ENCODE measurements at places on chromosomes 13 and 19.

- no peak for DNase-seq
Measured at GRCh38 chr13:33913829-33914228, 95.9 kb downstream of the RFC3 start.

DNA sequence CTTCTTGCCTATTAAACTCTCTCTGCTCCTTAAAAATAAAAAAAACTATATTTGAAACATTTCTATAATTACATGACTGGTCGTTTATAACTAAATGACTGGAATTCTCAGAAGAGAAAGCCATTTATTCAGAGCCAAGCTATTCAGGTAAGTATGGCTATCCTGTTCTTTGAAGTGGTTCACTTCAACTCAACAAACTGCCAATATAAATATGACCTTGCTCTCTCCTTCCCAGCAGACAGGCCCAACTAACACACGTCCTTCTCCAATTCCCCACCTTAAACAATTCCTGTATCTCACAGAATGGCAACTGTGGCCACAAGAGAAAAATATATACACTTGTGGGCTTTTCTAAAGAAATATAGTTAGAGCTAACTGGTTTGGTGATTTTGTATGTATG lies 153.9 kb downstream of the MIPEP start:
- DNase-seq: no peak

DNA sequence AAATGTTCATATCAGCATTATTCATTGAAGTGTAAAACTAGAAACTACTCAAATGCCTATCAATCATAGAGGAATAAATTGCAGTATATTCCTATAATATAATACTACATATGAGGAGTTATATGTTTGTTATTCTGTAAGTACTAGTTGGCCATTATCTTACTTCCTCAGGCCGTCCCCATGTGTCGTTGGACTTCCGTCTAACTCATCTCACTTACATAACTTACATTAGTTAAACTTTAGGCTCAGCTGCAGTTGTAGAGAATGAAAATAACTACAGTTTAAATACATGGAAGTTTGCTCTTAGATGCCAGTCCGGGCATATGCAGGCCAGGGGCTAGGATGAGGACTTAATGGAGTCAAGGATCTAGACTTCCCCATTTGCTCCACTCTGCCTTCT lies 8.6 kb upstream of the EPSTI1 start:
- DNase-seq: no peak

GRCh38 chr13:20700288-20700687 lies 3.2 kb upstream of the IL17D start:
- DNase-seq: no peak

GRCh38 chr19:9528757-9529336 lies 9.6 kb downstream of the ZNF426 start:
- DNase-seq: no peak

DNA sequence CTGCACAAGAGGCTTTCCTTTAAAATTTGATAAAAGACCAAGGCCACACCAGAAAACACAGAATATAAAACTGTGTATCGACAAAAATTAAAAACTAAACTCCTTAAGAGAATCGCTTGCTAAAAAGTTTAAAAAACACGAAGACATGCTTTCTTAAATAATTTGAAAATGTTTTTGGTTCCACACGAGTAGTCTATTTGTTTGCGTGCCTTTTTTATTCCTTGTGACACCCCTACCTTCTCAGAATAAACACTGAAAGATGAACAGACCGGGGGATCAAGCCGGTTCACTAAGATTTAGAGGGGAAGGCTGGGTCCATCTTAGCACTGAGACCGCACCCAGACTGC lies 256.4 kb upstream of the STARD13 start:
- no peak for DNase-seq

- DNase-seq: no peak
Measured at GRCh38 chr13:69579351-69579750, 528.3 kb upstream of the ATXN8OS start.

- no peak for DNase-seq
Measured at GRCh38 chr19:39166571-39167391, 30.0 kb upstream of the NCCRP1 start.

DNA sequence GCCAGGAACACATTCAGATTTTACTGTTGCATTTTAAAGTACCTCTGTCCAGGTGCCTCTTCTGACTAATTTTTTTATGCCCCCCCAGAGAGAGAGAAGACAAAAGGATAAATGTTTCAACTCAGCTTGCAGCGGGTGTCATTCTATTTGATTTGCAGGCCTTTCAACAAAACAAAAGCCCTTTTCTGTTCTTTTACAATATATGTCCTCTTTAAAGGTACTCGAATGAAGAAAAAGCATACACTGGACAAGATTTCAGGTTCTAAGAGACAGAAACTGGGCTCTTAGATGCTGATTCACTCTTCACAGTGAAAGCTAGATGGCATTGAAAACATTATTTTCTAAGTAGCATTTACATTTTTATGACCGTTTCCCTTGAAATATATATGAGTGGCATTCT lies 2.9 kb upstream of the FRY start:
- no peak for DNase-seq

DNA sequence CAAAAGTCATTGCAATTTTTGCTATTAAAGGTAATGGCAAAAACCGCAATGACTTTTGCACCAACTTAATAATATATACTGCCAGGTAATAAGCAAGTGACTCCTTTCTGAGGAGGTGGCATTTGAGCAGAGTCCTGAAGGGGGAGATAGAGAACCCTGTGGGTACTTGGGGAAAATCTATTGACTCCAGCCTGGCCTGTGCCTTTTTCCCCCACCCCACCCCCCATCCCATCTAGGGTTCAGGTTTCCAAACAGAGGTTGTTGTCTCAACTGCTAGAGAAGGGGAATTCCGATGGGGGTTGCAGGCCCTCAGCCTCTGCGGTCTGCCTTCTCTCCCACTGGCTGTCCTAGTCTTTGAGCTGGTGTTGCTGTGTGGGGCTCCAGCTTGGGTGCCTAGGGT lies 11.5 kb downstream of the S1PR2 start:
- DNase-seq: no peak

DNA sequence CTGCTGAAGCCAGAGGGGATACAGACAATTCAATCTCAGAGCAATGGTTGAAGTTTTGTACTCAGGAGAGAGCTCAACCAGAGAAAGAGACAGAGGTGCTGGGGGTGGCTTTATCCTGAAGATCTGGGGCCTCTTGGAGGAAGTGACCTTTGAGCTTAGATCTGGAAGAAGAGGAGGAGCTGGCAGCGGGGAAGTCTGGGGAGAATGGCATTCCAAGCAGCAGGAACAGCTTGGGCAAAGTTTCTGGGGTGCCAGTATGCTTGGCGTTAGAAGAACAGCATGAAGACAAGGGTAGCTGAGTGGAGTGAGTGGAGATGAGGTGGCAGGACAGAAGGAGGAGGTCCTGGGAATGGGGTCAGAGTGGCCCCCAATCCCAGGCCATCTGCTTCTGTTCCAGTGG lies 11.3 kb downstream of the MAST3 start:
- DNase-seq: no peak

DNA sequence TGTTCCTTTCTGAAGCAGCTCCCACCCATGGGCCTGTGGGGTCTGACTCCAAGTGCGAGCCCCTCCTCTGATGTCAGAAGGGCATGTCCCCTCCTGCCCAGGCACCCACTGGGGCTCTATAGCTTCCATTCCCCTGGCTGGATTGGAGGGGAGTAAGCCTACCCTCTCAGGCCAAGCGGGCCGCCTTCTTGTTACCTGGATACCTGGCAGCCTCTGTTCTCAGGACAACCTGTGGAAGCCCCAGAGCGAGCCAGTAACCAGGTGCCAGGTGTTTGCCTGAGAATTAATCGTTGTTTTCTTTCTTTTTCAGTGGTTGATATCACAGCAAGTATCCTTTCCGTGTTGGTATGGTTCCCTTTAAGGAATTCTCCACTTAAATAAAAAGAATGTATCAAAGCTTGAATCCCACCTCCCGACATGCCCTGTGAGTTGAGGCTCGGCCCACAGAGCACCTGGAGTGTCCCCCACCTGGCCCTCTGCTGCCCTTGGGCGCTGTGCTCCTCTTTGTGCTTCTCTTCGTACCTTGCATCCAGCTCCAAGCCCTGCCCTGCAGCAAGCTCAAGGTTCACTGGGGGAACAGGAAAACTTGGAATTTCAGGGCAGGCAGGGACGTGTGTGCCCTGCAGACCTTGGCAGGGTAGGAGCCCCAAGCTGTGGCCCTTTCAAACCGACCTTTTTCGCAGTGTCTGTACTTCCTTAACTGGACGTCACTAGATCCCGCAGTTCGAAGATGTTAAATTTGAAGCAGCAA lies 15.0 kb downstream of the MAU2 start:
- DNase-seq: no peak

GRCh38 chr13:98490195-98490836 lies 86.6 kb downstream of the STK24 start:
- no peak for DNase-seq

GRCh38 chr19:55369653-55370304 lies 484 bp downstream of the IL11 start:
- peak; percentile 63 for DNase-seq

- no peak for DNase-seq
Measured at GRCh38 chr13:55361141-55361540, 1779.6 kb upstream of the PRR20A start.

GRCh38 chr19:10718205-10719196 lies 622 bp downstream of the DNM2 start:
- DNase-seq: no peak

GRCh38 chr13:75076476-75076875 lies 405.5 kb downstream of the TBC1D4 start:
- no peak for DNase-seq

DNA sequence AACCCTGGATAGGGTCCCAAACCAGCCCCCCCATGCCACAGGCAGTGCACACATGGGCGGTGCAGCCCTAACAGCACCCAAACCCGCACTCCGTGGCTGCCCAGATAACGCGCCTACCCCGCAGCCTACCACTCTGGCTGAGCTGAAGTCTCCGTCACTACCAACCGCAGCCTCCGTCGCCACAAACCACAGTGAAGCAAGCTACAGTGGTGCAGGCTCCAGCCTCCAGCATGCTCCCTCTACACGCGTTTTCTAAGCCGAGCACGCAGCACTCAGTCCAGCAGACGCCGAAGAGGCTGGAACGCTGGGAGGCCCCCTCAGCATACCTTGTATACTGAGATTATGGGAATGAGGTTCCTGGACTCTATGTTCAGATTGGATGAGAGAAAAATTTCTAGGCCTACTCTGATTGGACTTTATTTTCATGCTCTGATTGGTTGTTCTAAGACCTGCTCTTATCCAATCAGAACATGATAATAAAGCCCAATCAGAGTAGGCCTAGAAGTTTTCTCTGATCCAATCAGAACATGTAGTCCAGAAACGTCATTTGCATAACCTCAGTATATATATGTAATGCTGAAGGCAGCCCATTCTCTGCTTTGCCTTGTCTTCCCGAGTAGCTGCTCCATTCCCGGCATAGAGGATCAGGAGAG lies 56.7 kb upstream of the C1QTNF9B start:
- DNase-seq: no peak

GRCh38 chr19:30235946-30236345 lies 136.2 kb upstream of the ZNF536 start:
- no peak for DNase-seq

DNA sequence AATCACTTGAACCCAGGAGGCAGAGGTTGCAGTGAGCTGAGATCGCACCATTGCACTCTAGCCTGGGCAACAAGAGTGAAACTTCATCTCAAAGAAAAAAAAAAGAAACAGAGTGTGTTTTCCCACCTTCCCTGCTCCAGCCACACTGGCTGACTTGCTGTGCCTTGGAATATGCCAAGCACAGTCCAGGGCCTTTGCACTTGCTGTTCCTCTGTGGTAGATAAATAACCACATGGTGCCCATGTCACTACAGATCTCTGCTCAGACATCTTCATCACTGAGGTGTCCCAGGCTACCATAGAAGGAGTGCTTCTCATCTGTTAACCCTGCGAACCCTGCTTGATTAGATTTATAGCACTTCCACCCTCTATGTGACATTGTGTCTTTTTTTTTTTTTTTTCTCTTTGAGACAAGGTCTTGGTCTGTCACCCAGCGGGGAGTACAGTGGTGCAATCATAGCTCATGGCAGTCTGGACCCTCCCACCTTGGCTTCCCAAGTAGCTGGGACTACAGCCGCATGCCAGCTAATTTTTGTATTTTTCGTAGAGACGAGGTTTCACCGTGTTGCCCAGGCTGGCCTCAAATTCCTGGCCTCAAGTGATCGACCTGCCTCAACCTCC lies 10.4 kb downstream of the SMARCA4 start:
- no peak for DNase-seq

GRCh38 chr19:56109226-56109625 lies 11.9 kb downstream of the ZNF787 start:
- DNase-seq: no peak

DNA sequence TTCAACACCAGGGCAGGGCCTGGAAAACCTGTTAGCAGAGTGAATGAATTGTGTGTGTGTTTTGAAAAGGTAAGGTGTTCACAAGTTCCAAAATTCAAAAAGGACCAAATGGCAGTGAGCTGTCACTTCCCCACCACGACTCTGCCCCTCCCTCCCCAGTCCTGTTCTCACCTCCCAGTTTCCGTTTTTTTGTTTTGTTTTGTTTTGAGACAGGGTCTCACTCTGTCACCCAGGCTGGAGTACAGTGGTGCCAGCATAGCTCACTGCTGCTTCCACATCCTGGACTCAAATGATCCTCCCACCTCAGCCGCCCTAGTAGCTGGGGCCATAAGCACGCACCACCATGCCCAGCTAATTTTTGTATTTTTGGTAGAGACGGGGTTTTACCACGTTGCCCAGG lies 20.3 kb upstream of the BCL3 start:
- no peak for DNase-seq

DNA sequence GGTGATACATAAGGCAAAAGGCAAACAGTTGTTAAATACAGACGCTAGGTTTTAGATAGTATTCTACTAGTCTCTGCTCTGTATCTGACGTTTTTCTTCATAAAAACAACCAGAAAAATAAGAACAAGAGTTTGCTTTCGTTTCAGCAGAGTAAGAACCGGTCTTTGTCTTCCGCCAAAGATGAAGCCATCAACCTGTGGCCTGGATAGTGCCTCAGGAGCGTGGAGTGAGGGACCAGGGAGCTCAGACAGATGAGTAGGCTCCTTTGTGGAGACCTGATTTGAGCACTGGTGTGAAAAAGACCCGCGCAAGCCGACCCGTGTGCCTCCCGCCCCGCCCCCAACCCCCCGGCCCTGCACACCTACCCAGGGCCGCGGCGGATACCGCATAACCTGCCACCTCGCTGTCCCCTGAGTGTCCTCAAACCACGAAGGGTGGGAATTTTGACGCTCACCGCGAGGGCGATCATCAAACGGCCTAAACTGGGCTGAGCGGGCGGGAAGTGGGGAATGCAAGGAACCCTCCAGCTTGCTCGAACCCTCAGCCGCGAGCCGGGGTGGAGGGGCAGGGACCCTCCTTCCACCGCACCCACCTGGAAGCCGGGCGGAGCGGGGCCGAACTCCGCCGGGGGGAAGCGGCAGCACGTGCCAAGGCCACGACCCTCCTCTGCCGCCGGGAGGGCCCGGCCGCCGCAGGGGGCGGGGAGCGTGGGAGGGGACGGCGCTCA lies 866 bp upstream of the LMO7 start:
- DNase-seq: no peak

All from neuronal stem cell (in vitro differentiated cells).